WTC11 (cell line): ENCODE measurements at places on chromosomes 1 and 21.

GRCh38 chr1:5404412-5405203, 587.6 kb downstream of the NPHP4 start:
- DNase-seq = no peak

DNA sequence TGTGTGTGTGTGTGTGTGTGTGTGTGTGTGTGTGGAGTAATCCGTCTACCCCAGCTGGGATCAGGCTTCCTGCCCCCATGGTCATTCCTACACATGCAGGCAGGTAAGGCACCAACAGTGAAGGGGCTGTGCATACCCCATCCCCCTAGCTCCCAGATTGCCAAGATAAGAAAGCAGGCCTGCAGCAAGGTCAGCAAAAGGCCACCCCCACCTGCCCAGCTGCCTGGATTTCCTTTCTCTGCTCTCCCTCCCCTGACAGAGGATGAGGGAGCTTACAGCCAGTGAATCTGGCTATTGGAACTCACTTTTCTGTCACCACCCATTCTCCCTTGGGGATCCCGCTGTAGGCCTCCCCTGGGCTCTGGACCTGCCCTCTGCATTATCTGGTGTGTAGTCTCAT, 7.9 kb downstream of the ALX3 start:
- DNase-seq = no peak

GRCh38 chr1:2455757-2456156, 20.3 kb upstream of the PLCH2 start:
- DNase-seq = no peak

GRCh38 chr1:209875515-209875914, 47.7 kb downstream of the UTP25 start:
- DNase-seq = peak; percentile 25

GRCh38 chr1:193543259-193543658, 356.8 kb upstream of the B3GALT2 start:
- DNase-seq = no peak

- DNase-seq = no peak
These were observed 9.2 kb downstream of the PDZK1IP1 start for GRCh38 chr1:47180603-47181094.

- no peak for DNase-seq
These were observed 24.7 kb upstream of the KDM4A start for GRCh38 chr1:43625063-43625780.

- peak; percentile 91 for DNase-seq
These were observed at the start of gene PTCH2 for GRCh38 chr1:44842862-44843655. PTCH2 (minus strand) TSS chr1:44843253; CDS start chr1:44842932, 321 bp downstream.

- no peak for DNase-seq
These were observed 213.3 kb downstream of the TRABD2B start for GRCh38 chr1:47783638-47784496.

DNA sequence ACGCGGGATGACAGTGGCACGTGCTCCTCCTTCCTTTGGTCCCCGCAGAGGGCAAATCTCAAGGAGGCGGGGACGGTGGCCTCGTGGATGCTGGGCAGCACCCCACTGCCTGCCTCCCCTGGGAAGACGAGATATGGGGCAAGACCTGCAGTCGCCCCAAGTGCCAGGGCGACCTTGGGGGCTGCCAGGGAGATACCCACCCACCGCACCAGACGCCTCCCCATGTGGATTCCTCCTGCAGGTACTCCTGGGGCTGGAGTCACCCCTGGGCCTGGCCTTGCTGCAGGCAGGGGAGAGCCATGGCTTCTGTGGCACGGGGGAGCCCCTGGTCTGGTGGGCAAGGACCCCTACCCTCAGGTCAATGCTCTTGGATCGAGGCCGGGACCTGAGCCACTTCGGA, 5.9 kb upstream of the AURKAIP1 start:
- DNase-seq = no peak

DNA sequence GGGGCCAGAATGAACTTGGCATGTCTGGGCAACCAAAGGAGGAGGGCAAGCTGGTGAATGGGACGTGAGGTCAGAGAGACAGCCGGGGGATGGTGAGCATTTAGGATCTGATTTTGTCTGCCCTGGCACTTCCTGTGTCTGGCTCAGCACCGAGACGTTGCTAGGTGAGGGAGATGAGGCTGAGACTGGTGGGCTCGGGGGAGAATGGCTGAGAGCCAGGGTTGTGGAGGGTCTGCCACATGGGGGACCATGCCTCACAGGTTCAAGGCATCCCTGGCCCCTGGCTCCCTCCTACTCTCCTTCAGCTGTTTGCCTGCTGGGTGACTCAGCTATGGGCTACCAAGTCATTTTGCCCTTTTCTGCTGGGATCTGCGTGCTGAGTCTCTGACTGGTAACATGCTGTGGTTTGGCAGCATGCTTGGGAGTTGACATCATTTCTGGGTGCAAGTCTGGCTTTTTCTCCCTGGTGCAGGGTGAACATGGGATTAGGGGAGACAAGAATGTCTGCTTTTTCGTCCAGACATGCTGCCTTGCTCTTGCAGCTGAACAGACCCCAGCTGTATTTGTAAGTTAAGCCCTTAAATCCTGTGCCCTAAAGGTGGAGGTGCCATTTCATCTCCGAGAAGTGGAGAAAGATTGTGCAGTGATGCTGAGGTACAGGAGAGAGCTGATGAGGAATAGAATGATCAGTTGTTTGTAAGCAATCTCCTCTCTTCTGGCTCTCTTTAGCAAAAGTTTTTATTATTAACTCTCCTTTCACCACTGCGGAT, 17.6 kb downstream of the GALNT2 start:
- no peak for DNase-seq

- DNase-seq = no peak
These were observed 324.5 kb downstream of the NPHP4 start for GRCh38 chr1:5667513-5668325.

DNA sequence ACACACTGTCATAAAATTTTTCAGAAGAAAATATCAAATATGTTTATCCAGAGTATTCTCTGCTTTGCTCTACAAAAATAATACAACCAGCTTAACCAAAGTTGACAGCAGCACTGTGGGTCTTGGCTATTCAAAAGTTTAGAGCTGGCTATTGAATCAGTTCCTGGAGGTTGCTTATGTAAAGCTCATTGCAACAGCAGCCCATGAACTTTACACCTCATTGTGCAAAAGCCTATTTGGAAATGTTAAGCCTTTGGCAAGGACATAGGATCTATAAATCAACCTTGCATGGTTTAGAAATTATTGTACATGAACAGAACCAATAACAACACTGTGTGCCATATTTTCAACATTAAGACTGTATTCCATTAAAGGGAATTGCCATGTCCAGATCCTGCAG, 714.9 kb downstream of the ADGRL2 start:
- DNase-seq = no peak

DNA sequence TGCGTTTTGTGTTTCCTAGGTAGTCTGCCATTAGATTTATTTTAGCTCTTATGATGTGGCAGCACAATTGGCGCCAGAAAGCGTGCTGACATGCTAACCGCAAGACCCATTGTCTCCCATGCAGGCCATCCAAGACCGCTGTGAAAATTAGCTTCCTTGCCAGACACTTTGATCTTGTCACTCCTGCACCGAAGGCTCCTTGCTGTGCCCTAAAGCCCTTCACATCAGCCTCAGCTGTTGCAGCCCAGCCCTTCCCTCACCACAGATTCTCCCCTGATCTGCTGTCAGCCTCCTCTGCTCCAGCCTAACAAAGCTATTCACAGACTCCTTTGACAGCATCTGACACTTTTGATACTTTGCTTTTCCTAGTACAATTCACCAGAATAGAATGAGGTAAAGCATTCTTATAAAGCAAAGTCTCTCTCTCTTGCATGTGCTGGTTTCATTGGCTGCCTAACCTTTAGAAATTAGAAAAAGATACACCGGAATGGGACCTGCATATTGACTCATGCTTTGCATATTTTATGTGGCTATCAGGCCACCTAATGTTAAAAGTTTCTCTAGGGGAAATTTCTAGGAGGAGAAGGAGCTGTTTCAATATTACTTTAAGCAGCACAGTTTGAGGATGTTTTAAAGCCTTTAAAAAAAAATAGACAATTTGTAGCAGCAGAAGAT, 280.3 kb upstream of the FMN2 start:
- peak; percentile 39 for DNase-seq

GRCh38 chr21:29581393-29581792, 282.7 kb downstream of the BACH1 start:
- no peak for DNase-seq

DNA sequence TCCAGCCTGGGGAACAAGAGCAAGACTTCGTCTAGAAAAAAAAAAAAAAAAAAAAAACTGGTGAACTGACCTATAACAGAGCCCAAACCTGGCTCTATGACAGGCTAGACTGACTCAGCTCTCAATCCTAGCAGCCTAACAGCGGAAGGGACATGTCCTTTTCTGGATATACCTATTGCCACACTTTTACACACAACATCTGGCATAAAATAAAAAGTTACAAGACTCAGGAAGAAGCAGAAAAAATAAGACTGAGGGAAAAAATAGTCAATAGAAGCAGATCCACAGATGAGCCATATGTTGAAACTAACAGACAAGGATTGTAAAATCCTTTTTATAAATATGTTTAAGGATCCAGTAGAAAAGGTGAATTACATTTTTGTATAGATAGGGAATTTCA, 57.5 kb upstream of the IPO9 start:
- DNase-seq = no peak

DNA sequence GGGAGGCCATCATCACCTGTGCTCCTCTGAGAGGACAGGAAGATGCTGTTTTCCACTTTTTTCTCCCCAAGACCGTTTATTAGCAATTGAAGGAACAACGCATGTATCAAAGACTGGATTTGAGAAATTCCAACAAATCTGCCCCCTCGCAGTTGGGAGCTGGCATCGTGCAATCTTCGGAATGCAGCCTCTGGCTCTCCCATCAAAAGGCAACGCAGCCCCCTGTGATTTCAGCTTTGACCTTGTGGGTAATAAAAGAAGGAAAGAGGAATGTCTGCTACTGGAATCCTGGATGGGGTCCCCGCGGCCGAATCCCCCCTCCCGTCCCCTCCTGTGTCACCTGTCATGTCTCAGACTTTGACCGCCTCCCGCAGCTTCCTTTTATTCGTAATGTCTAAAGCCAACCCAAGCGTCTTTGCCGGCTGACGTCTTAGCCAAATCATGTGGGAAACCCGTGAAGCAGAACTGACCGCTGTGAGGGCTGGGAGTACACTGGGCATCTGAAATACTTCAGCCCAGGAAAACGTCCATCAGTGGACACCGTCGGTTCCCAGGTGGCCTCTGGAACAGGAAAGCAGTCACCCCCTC, 101.5 kb downstream of the WDR4 start:
- no peak for DNase-seq

DNA sequence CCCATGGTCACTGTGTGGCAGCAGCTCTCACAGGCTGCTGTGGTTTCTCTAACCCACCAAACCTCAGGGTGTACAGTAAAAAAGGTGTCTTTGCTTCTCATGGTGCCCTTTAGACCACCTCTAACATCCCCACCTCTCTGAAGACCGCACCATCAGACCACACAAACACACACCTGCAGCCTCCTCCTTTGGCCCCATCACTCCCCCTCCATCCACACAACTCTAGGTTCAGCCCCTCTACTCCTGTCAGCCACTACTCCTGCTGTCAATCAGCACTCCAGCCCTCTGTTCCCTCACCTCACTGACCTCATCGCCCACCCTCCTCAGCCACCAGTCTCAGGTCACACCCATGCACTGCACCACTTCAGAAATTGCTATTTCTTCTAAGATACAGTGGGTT, 7.5 kb downstream of the ZNF692 start:
- no peak for DNase-seq

DNA sequence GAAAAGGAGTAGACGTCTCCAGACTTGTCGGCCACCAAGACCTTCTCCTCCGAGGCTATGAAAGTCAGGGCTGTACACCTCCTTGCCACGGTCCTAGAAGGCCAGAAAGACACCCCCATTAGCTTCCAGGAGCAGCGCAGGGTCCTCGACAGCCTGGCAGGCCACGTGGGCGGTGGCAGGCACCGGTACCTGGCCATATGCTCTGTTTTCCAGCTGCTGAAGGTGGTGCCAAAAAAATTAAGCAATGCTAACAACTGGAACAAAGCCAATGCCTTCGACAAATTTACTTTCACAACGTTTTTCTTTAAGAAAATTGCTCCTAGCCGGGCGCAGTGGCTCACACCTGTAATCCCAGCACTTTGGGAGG, 15.9 kb downstream of the WDR4 start:
- DNase-seq = no peak

DNA sequence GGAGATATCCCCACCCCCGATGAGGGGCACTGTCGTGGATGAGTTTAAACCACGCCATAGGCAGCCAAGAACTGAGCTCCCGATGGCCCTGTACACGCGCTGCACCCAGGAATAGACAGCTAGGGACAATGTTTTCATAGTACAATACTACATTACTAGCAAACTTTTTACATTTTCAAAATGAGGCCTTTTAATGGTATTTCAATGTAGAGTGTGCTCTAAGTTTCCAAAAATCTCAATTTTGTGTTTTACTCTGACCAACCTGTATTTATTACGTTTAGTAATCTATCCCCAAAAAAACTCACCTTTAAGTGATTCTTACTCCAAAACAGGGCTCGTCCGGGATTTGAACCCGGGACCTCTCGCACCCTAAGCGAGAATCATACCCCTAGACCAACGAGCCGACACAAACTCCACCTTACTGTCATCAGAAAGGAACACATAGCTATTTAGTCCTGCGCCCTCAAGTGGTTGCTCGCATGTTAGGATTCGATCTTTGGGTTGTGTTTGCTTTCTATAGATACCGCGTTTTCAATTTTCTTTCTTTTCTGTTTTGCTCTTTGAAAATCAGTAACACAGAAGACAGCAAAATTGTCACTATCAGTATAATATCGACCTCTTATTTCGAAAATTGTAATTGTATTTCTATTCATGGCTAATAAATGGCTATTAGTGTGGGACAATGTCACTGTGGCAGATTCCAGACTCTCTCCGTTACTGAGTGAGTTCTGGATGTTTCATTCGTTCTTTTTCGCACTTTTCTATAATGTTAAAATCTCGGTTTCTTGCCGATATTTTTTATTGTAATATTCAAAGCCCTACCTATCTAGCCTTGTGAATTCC, 6.4 kb upstream of the MPZL1 start:
- peak; percentile 82 for DNase-seq

- DNase-seq = no peak
These were observed 31.1 kb upstream of the PDE9A start for GRCh38 chr21:42622284-42622683.

DNA sequence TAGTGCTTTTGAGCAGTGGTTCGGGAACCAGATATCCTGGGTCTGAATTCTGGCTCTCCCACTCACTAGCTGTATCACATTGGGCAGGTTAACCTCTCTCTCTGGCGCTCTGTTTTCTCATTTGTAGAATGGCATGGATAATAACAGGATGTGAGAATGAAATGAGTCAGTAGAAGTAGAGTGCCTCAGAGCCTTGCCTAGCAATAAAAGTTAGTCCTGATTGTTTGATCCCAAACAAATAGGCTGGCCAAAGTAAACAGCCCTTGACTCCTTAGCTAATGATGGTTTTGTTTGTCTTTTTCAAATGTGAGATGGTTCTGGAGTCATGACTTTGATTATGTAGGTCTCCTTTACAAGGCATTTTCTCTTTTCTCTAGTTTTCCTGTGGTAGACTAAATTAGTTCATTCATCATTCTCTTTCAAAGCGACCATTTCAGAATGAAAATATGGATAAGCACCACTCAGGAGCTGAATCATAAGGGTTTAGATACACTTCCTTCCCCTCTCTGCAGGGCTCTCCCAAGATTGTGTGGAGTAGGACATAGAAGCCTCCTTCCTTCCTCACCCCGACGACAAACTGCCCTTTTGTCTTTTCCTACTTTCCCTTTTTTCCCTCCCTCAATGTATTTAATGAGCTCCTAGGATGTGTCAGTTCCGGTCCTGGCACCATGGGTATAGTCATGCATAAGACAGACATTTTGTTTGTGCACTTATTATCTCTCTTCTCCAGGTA, 23.1 kb downstream of the KIAA0040 start:
- DNase-seq = no peak

- no peak for DNase-seq
These were observed 178.6 kb downstream of the TBX15 start for GRCh38 chr1:118809586-118809985.
